ENCODE measurements at places on chromosomes 1 and 21.

- no peak overlapping the region for H3K4me3 ChIP-seq
- H3K27ac ChIP-seq, result no peak overlapping the region
- H3K36me3 ChIP-seq, result no peaks in the 10 kb centered on the region
Measured at GRCh38 chr1:160800645-160801408, 4.9 kb downstream of the LY9 start.

DNA sequence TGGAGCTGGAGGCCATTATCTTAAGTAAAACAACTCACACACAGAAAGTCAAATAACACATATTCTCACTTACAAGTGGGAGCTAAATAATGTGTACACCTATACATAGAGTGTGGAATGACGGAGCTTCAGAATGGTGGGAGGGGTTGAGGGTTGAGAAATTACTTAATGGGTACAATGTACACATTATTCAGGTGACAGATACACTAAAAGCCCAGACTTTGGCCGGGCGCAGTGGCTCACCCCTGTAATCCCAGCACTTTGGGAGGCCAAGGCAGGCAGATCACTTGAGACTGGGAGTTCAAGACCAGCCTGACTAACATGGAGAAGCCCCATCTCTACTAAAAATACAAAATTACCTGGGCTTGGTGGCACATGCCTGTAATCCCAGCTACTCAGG, 24.9 kb upstream of the LRIG2 start:
- DNase-seq, result no peak
- no peak overlapping the region for H3K4me3 ChIP-seq
- H3K36me3 ChIP-seq, result no peaks in the 10 kb centered on the region
- no peak overlapping the region for H3K27ac ChIP-seq
- no peaks in the 10 kb centered on the region for H3K27me3 ChIP-seq
- peaks cover 1% of the 10 kb centered on the region for H3K4me1 ChIP-seq

- H3K36me3 ChIP-seq, result no peaks in the 10 kb centered on the region
Measured at GRCh38 chr1:35588197-35588910, 15.2 kb downstream of the TFAP2E start.

DNA sequence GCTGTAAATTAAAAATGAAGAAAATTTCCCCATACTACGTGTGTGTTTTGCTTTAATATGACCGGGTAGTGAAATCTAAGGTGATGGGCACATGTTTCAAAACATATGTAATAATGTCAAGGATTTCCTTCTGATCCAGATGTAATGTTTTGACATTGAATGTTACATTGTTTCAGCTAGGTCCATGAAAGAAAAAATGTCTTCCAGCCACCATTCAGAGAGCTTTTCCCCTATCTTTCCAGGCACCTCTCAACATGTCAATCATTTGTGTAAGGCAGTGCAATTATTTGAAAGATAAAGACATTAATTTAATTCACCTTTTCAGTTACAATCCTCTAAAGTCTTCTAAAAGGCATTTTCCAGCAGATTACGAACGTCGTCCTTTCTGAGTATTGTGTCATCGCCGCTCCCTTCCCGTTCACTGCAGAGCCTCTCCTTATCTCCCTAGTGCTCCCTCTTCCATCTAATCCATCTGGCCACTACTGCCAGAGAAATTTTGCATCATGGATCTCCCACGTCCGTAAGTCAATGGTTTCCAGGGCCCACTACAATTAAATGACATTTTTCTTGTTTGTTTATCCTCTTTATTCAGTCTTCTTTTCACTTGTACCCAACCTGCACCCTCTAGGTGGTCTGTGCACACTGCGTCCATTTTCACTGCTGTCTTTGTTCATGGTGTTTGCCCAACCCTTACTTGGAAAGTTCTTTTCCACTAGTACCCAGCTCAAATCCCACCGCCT, 1.3 kb upstream of the VAMP3 start:
- DNase-seq, result no peak
- H3K27ac ChIP-seq, result no peak overlapping the region
- H3K27me3 ChIP-seq, result no peaks in the 10 kb centered on the region
- no peaks in the 10 kb centered on the region for H3K36me3 ChIP-seq

DNA sequence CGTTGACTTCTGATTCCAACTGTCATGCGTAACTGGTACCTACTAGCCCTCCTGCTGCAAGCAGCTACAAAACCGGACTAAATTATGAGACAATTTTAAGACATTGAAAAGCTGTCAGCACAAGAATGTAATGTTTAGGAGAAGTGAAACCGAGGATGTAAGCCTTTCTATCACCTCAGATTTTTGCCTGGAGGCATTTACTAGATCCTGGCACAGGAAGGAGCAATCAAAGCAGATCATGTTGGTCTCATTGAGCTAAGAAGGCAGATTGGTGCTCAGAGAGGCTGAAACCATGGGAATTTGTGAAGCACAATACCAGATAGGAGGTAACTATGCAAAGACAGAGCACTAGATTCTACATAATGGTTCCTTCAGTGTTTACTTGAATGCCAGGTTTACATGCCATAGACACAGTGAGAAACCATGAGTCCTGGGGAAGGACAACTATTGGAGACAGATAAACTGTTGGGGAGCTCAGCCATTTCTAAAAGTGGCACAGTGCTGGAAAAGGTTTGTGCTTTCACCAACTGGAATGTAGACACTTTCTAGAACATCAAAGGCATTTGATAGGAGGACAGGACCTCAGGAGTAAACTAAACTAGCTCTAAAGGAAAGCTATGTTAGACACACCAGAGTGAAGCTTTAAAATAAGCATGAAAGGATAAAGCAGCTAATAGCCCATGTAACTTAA, 179.4 kb downstream of the LYPLAL1 start:
- no peak for DNase-seq
- peaks cover 5% of the 10 kb centered on the region for H3K4me1 ChIP-seq
- no peak overlapping the region for H3K4me3 ChIP-seq
- no peaks in the 10 kb centered on the region for H3K36me3 ChIP-seq
- H3K27ac ChIP-seq, result no peak overlapping the region

DNA sequence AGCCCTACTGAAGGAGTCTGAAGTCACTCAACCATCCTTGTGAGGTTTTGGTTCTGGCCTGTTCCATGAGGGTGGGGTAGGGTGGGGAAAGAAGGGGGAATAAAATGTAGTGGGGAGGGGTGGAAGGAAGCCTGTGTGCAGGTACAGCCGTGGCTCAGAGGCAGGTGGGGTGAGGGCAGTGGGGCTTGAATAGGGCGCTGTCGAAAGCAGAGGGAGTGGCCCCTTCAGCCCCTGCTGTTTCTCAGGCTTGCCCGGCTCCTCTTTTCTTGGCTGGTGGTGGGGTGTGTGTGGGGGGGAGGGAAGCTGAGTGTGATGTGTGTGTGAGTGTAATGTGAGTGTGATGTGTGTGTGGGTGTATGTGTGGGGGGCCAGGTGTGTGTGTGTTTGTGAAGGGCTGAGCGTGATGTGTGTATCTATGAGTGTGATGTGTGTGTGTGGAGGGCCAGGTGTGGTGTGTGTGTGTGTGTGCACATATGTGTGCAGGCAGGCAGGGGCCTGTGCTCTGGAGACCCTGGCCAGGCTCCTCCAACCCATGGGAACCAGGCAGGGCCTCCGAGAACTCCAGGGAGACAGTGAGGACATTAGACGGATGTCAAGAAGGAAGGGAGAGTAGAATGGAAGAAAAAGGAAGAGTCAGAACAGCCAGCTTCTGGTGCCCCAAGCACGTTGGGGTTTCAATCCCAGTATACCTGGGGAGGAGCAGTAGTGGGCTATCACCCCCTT, 9.0 kb downstream of the SOX13 start:
- no peaks in the 10 kb centered on the region for H3K36me3 ChIP-seq
- H3K4me1 ChIP-seq, result peaks cover 60% of the 10 kb centered on the region
- peaks cover 12% of the 10 kb centered on the region for H3K27me3 ChIP-seq
- no peak overlapping the region for H3K4me3 ChIP-seq
- no peak for DNase-seq
- peak overlapping the region; percentile 75 for H3K27ac ChIP-seq

DNA sequence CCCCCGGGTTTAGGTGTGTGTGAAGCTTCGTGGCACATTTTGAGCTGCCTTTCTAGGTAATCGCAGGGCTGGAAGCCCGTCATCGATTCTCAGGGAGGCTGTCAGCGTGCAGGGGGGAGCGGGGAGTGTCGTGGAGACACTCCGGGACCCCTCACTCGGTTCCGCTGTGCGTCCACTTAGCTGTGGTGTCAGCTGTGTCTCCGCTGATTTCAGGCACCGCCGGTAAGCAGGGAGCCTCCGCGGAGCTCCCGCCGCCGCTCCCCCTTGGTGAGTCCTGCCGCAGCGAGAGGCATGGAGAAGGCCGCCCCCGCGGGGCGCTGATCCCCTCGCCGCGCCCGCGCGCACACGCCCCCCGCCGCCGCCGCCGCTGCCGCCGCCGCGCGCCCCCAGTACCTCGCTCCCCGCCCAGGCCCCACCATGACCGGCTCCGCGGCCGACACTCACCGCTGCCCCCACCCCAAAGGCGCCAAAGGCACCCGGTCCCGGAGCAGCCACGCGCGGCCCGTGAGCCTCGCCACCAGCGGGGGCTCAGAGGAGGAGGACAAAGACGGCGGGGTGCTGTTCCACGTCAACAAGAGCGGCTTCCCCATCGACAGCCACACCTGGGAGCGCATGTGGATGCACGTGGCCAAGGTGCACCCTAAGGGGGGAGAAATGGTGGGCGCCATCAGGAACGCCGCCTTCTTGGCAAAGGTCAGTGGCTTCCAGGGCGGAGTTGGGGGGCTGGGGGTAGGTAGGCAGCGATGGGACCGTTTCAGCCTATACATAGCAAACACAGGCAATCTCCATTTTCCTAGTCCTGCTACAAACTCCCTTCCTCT, 995 bp downstream of the VASH2 start:
- peak overlapping the region; percentile 67 for H3K27ac ChIP-seq
- no peak for DNase-seq
- peaks cover 29% of the 10 kb centered on the region for H3K4me1 ChIP-seq

DNA sequence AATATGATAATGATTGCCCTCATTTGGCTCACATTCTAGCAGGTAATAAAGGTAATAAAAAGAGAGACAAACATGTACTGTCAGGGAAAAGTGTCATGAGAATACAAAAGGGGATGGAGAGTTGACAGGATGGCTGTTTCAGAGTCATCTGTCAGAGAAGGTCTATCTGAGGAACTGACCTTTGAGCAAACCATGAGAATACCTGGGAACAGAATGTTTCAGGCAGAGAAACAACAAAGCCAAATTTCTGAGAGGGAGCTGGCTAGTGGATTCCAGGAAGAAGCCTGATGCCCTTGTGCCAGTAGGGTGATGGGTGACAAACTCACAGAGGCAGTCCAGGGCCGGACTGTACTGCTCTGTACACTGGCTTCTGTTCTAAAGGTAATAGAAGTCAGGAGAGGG, 107.2 kb downstream of the C1orf21 start:
- peaks cover 74% of the 10 kb centered on the region for H3K4me1 ChIP-seq
- H3K4me3 ChIP-seq, result no peak overlapping the region
- DNase-seq, result no peak
- H3K36me3 ChIP-seq, result no peaks in the 10 kb centered on the region
- H3K27me3 ChIP-seq, result no peaks in the 10 kb centered on the region
- H3K27ac ChIP-seq, result peak overlapping the region; percentile 52

DNA sequence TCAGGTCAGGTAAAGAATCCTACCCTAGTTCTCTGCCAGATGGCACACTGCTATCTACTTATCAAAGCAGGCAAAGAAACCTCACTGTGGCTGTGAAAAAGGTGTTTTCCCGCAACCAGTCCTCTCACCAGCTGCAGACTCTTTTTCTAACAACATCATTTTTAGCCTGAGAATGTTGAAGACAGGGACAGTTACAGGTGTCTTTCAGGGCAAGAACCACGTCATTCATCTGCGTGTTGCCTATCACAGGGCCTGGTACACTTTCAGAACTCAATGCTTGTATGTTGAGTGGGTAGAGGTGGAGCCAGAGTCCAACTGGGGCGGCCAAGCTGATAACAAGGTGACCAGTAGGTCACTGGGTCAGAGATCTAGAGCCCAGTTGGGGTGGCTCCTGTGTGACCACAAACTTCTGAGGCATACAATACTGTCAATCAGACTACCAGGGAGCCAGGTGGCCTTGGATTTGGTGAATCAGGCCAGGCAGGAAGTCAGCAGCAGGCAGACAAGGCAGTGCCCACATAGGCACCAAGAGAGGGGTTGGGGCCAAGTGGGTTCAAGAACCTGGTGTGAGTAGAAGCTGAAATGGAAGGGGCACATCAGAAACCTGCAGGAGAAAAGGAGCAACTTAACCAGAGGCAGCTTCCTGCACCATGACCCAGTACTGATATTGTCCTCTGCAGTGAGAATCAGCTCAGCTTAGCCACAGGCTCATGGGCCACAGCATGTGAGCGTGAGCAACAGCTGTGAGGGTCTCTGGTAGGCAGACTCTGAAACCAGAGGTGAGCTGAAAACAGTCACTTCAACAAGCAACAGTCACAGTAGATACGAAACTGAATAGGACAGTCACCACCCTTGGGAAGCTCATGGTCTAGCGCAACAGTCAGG, 123.6 kb downstream of the DTL start:
- no peak overlapping the region for H3K4me3 ChIP-seq
- no peak overlapping the region for H3K27ac ChIP-seq
- no peak for DNase-seq
- no peaks in the 10 kb centered on the region for H3K36me3 ChIP-seq

DNA sequence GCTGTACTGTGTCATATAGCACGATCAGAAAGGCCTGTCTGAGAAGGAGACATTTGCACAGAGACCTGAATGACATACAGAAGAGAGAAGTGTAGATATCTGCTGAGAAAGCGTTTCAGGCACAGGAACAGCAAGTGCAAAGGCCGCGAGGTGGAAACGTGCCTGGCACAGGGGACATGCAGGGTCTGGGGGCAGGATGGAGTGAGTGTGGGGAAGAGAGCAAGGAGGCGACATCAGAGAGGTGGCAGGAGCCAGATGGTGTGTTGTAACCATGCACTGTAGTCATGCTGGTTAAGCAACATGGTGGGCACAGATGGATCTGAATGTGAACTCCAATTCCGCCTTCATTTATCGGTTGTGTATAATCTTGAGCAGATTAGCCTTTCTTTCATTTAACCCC, 13.0 kb downstream of the KRTCAP2 start:
- no peaks in the 10 kb centered on the region for H3K4me1 ChIP-seq
- H3K4me3 ChIP-seq, result no peak overlapping the region
- no peak overlapping the region for H3K27ac ChIP-seq
- no peaks in the 10 kb centered on the region for H3K27me3 ChIP-seq

GRCh38 chr21:42350318-42350910, 380 bp downstream of the TFF2 start:
- no peak overlapping the region for H3K4me3 ChIP-seq
- H3K36me3 ChIP-seq, result no peaks in the 10 kb centered on the region
- H3K27me3 ChIP-seq, result peaks cover 40% of the 10 kb centered on the region

DNA sequence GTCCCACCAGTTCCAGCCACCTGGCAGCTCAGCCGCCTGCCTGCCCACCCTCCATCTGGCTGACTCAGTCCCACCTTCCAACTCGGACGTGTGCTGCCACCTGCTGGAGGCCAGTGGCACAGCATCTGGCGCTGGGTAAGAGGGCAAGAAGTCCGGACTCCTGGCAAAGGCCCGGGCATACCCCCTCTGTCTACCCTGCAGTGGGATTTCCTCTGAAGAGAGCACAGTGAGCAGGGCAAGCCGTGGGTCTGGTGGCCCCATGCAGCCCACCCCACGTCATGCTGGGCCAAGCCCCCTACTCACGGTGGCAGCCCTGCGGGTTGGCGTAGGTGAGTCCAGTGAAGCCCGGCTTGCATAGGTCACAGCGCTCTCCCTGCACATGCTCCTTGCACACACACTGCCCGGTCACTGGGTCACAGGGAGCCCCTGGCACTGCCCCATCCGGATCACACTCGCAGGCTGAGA, 24.5 kb downstream of the LAMB3 start:
- H3K4me1 ChIP-seq, result peaks cover 42% of the 10 kb centered on the region
- no peaks in the 10 kb centered on the region for H3K36me3 ChIP-seq
- H3K4me3 ChIP-seq, result no peak overlapping the region
- no peak overlapping the region for H3K27ac ChIP-seq
- no peak for DNase-seq
